ENCODE measurements at places on chromosomes 16 and 17. TPM values are rescaled to one million over a fixed set of nuclear protein-coding genes. Genes with fewer than 3 reads are reported as not detected.

Gene HS3ST4
- total RNA-seq, result not detected

- no peaks in the 10 kb centered on the region for H3K36me3 ChIP-seq
- H3K27me3 ChIP-seq, result no peaks in the 10 kb centered on the region
- DNase-seq, result no peak
- H3K27ac ChIP-seq, result no peak overlapping the region
- H3K4me1 ChIP-seq, result no peaks in the 10 kb centered on the region
These were observed 53.2 kb downstream of the BMERB1 start for GRCh38 chr16:15487336-15488284.

- no peaks in the 10 kb centered on the region for H3K27me3 ChIP-seq
- no peak overlapping the region for H3K4me3 ChIP-seq
- H3K36me3 ChIP-seq, result no peaks in the 10 kb centered on the region
- DNase-seq, result no peak
- no peaks in the 10 kb centered on the region for H3K4me1 ChIP-seq
- H3K27ac ChIP-seq, result peak overlapping the region; percentile 59
These were observed 35.0 kb downstream of the STAT5A start for GRCh38 chr17:42323268-42323773.

GRCh38 chr16:78290872-78291591, 191.6 kb downstream of the WWOX start:
- no peak for DNase-seq
- no peaks in the 10 kb centered on the region for H3K27me3 ChIP-seq
- H3K4me1 ChIP-seq, result peaks cover 7% of the 10 kb centered on the region
- peak overlapping the region; percentile 33 for H3K27ac ChIP-seq
- H3K36me3 ChIP-seq, result no peaks in the 10 kb centered on the region

GRCh38 chr16:67001726-67002125, 13.3 kb downstream of the CES4A start:
- no peaks in the 10 kb centered on the region for H3K4me1 ChIP-seq
- H3K27me3 ChIP-seq, result no peaks in the 10 kb centered on the region
- no peaks in the 10 kb centered on the region for H3K36me3 ChIP-seq
- DNase-seq, result no peak

Gene KRT32
- not detected for total RNA-seq

Measured in breast epithelium (tissue), 4 donors.